Kidney epithelial cell (primary cell): ENCODE measurements at places on chromosomes 11 and 22. TPM values are rescaled to one million over a fixed set of nuclear protein-coding genes. Genes with fewer than 3 reads are reported as not detected.

The ACER3 gene
- 20.8 and 27.6 TPM in 2 replicates for total RNA-seq

The GAB4 gene
- not detected in 2 replicates for total RNA-seq

The GUCY1A2 gene
- total RNA-seq: 1.6 and 2.0 TPM in 2 replicates

The MRGPRE gene
- total RNA-seq: 0.63 and 1.7 TPM in 2 replicates

The CARD18 gene
- not detected in 2 replicates for total RNA-seq

- DNase-seq: no peak
Observed at GRCh38 chr11:45906096-45906682, 882 bp downstream of the FREY1 start.

- no peak for DNase-seq
Observed at GRCh38 chr11:2882396-2883110, 3.0 kb downstream of the CDKN1C start.

DNA sequence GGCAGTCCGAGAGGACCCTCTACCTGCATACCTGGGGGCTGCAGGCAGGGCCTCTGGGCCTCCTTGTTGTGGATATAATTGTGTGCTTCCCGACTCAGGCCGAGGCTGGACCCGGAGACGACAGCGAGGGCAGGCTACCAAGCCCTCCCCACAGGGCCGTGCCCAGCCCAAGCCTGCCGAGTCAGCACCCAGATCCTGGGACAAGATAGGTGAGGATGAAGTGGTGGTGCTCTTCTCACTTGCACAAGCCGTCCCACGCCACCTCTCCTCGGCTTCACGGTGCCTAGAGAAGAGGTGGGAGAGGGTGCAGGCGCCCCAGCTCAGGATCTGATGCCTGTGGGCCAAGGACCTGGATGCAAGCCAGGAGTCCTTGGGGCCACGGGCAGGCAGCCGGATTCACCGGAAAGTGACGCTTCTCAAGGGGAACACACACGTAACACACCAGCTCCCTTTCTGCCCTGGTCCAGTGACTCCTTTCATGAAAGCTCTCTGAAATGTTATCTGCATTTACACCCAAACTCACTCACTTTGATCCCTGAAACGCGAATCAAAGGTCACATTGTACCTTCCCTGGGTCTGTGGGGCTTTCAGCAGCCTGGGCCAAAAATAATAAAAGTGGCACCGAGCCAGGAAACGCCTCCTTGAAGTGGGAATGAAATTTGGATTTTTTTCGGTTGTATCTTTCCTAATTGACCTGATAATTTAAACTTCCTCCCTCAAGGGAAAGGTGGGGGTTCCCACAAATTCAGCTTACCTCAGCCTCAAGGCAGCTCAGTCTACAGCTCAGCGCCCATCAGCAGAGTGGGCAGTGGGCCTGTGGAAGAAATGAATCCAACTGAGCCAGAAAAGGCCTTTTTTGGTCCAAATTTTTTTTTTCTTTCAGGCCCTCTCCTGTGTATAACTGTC, 1.1 kb upstream of the GNB1L start:
- DNase-seq: no peak

DNA sequence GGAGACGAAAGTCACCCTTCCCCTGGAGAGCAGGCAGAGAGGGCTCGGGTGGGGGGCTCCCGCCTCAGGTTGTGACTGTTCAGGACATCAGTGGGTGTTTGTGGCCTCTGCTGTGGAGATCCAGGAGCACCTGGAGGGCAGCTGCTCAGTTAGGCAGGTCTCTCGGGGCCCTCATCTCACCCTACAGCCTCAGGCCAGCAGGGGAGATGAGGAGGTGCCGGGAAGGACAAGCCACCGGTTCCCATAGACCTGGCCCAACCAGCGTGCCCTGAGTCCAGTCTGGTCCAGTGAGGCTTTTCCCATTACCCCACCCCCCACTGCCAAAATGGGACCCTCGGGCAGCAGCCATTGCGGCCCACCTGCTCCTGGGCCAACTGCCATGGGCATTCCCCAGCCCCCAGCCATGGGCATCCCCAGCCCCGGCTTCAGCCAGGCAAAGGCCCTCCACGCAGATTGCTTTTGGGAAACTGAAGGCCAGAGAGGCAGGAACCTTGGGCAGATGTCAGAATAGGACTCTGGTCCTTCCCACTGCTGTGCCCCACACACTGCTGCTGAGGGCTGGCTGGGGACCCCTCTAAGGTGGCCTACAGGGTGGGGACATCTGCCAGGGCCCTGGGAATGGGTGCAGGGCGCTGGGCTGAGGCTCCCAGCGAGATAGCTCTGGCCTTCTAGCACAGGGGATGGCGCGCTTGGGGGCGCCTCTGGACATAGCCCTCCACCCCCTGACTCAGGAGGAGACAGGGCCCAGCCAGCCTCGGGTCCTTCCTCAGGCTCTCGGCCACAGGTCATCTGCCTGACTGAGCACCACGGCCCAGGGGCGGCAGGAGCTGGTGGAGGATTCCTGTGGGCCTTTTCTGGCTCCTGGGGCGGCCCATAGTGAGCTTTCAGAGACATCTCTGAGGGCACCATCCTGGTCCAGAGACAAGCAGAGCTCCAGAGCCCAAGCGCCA, 4.8 kb downstream of the PIM3 start:
- no peak for DNase-seq

GRCh38 chr22:26656891-26657851, at the start of gene MIAT:
Gene MIAT, plus strand, starts transcription at chr22:26657588.
- DNase-seq: no peak

GRCh38 chr11:46322759-46323158, 24.5 kb upstream of the DGKZ start:
- no peak for DNase-seq

DNA sequence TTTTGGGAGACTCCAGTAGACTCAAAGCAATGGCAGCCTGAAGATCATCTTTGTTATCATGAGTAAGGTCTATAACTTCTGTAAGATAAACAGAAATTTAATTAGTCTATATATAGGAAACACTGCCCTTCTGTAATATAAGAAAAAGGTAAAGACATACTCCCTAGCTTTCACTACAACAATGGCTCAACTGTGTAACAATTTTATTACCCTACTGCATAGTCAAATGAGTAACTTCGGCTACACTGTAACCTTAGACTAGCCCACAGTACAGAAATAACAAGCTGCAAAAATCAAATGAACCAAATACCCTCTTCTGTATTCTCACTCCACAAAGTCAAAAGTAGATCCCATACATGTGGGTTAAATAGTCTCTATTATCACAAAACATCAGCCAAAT, 33.7 kb downstream of the USP28 start:
- DNase-seq: no peak

- no peak for DNase-seq
Observed at GRCh38 chr11:64916040-64916774, 802 bp downstream of the ATG2A start.
